Thyroid gland (tissue), 4 donors: ENCODE measurements at places on chromosomes 5 and 9.
A peak's percentile ranks its signal among the peaks of the same experiment; 100 is the strongest.

- DNase-seq = no peak
Observed at GRCh38 chr9:21991072-21991959, 2.9 kb downstream of the CDKN2A start.

DNA sequence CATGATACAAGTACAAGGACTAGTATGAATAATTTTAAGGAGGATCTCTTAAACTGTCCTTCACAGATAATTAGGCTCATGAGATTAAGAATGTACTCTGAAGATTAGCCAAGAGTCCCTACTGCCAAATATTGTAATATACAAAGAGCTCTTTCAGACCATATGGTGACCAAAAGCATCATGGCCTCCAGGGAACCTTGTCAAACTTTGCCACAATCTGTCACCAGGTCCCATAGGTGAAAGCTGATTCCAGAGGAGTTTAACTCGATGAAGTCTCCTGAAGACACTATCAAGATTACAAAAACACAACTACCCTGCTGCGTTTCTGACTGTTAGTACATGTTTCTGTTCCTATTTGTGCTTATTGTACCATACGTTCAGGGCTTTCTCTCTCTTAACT is 395.4 kb upstream of the ITGA1 start:
- no peak for DNase-seq

GRCh38 chr9:35521708-35522107 is 31.8 kb downstream of the RUSC2 start:
- no peak for DNase-seq

GRCh38 chr5:79672392-79672791 is 17.2 kb upstream of the CMYA5 start:
- no peak for DNase-seq

DNA sequence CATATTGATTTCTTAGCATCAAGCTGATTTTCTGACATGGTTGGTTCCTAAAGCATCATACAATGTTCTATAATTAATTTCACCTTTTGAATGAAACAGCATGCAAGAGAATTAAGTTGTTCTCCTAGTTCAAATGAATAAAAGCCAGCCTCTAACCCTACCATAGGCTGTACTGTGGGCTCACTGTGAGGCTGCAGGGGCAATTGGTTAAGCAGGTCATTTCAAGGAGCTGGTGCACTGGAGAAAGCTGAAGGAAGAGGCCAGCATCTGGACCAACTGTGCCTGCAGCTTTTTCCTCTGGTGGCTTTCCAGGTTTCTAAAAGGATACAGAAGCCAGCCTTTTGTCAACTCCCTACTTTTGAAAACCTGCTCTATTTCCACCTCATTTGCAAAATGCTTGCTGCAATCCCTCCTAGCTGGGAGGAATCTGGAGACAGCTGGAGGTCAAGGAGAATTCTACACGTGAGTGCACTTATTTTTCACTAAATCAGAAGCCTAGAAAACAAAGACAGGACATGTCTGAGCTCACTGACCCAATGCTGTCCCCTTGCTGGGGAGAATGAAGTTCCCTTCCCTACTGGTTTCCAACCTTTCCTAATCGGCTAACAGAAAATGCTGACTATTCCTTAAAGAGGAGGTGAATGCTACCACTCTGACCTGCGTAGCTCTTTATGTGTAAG is 158.9 kb downstream of the APBA1 start:
- DNase-seq = no peak

- no peak for DNase-seq
Observed at GRCh38 chr5:99030906-99031440, 102.2 kb upstream of the CHD1 start.

- DNase-seq = no peak
Observed at GRCh38 chr9:115353681-115354080, 235.7 kb upstream of the TNC start.

DNA sequence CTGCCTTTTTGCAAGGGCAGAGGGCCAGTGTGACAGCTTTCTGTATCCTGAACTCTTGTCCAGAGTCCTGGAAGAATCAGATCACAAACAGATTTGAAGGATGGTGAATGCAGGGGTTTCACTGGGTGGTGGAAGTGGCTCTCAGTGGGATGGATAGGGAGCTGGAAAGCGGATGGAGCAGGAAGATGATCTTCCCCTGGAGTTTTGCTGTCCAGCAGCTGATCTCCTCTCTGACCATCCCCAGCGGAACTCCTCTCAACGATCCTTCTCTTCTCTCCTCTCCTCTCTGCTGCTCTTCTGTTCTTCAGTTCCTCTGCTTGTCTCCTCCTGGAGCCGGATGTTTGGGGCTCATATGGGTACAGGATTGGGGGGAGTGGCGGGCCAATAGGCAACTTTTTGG is 108.3 kb upstream of the HMHB1 start:
- no peak for DNase-seq

GRCh38 chr5:98781964-98782363 is 8.5 kb downstream of the RGMB start:
- no peak for DNase-seq

DNA sequence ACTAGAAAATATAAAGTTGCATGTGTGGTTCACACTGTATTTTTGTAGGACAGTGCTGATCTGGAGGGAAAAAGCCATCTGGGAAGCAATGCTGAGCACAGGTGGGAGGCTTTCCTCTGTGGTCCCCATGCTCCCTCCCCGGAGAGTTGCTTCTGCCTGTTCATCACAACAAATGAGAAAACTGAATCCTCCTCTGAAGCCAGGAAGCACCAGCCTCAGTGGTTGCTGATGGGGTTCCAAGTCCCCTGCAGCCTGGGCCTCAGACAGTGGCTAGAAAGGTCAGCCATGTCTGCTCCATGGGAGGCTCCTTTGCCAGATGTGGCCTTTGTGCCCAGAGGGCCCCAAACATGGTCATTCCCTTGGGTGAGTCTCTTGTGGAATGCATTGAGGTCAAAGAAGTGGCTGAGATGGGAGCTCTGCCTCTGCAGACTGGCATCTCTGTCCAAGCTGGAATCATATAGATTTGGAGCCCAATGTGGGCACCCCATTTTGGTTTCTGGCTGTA is 77.6 kb downstream of the C5orf15 start:
- DNase-seq = no peak

DNA sequence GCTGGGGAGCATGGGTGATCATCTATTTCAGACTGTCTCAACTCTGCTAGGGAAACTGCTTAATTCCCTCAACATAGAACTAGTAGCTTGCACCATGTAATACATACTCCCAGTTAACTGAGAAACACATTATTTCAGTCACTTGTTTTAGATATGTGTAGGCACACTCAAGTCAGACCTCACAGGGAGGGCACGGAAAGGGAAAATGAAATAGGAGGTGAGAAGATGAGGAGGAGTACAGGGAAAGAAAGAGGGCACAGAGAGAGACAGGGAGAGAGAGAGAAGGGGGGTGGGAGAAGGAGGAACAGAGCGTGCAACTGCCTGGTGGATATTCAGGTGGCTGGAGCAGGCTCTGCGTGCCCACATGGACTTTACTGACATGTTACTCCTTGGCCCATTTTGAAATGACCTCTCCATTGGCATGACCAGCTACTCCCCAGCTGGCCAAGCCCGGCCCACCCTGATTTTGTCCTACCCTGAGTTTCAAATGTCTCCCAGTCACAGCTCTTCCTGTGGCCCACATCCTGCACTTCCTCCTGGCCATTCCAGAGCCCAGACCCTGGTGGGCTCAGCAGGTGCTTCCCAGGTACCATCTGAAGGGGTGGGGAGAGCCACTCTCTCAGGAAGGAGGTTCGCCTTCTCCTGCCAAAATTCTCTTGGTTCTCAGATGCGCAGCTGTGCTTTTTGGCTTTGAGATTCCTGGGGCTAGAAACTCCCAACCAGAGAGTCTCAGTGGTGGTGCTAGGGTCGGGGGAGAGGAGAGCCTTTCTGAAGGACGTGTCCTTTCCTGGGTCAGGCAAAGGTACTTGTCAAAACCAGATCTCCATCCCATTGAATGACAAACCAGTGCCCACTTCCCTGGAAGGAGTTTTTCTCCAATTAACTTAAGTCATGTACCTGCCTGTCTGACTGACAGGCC is 229.4 kb downstream of the FSTL4 start:
- DNase-seq = no peak

GRCh38 chr9:6014670-6015270 is 654 bp downstream of the RANBP6 start:
- DNase-seq = no peak

GRCh38 chr9:93450945-93451815 is at the start of gene FAM120A:
TSS of gene FAM120A (plus strand) at chr9:93451685. CDS start at chr9:93451916, 231 bp downstream.
- peak; percentile 76 for DNase-seq

DNA sequence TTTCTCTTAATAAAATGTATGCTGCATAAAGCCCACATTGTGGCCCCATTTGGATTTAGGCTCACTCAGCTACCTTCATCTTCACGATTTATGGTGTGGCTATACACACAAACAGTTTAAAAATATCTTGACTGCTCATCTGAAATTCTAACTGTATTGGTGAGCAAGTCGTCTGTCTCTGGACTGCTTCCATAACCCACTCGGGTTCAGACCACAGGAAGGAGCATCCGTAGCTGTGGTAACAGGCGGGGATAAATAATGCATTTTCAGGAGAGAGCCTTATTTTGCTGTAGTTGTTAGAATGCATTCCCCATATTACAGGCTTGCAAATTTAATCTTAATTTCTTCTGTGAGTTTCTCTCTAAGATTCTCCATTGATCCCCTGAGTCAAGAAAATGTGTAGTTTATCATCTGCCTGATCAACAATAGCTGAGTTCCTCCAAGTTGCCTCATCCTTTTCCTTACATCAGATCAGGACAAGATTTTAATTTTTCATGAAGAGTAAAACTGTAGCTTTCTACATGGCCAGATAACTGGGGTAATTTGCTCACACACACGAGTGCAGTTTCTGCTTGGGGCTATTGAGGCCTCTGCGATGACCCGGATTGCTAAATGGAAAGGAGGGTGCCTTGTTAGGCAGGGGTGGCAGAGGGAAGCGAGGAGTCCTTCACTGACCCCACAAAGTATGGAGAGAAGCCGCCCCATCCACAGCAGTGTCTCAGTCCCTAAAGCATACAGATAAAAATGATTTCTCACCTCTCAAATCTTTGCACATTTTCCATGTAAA is 133.9 kb downstream of the FSTL4 start:
- DNase-seq = no peak

GRCh38 chr5:95414451-95414850 is 23.3 kb downstream of the FAM81B start:
- DNase-seq = no peak

DNA sequence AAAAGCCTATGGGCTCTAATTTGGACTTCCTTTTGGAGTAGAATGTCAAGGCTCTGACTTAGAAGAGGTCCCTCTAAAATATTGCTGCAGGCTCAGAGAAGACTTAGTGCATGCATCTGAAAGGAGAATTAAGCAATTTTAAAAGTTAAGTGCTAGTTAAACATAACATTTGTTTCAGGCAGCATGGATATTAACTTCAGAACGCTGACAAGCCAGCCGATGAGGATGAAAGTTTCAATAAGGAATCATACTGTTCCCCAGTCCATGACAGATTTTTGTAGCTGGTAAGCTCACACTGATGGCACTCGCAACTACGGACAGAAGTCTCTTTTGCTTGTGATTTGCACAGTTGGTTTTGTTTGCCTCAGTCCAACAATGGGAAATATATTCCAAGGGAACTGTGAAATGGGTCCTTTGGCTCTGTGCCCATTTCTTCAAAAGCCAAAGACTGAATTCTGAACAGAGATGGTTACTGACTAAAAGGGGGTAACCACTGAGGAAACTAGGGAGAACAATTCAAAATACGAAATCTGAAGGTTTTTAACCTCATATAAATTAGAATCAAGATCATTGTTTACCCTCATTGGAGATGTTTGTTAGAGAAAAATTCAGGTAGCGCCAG is 47.6 kb downstream of the DCP2 start:
- DNase-seq = no peak
